ENCODE measurements at places on chromosomes 13 and 19.

DNA sequence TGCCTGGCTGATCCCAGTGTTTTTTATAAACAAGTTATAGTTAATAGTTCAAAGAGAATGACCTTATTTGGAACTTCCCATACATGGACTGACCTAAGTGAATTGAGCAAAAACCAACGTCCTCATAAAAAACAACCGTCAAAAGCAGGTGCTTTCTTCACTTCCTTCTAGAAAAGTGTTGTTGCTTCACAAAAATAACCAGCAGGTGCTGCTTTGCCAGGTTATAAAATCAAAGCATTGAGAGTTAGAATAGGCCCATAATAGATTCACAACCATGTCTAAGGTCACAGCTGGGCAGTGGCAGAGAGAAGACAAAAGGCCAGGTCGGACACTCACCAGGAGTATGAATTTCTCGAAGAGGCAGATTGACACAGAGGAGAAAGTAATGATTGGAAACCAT, 9.5 kb downstream of the RUBCNL start:
- DNase-seq: no peak

DNA sequence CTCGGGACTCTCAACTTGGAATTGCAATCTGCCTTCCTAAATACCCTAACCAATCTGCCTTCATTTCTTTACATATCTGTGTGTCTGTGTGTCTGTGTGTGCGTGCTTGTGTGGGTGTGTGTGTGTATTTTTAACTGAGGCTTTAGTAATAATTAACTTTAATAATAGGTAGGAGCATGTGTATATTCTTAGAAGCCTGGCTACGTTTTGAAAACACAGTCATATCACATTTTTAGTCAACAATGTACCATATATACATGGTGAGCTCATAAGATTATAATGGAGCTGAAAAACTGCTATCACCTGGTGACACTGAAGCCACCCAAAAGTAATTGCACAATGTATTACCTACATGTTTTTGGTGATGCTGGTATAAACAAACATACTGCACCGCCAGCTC, 65.4 kb upstream of the ATXN8OS start:
- no peak for DNase-seq

GRCh38 chr13:114038211-114038613, 64.3 kb upstream of the C13orf46 start:
- DNase-seq: no peak

GRCh38 chr13:45821811-45822210, 29.7 kb downstream of the SIAH3 start:
- DNase-seq: no peak

- no peak for DNase-seq
Measured at GRCh38 chr19:55362990-55363716, at the start of gene GARIN5B. Gene GARIN5B (minus strand): TSS chr19:55363260. CDS start chr19:55363066, 194 bp downstream.

DNA sequence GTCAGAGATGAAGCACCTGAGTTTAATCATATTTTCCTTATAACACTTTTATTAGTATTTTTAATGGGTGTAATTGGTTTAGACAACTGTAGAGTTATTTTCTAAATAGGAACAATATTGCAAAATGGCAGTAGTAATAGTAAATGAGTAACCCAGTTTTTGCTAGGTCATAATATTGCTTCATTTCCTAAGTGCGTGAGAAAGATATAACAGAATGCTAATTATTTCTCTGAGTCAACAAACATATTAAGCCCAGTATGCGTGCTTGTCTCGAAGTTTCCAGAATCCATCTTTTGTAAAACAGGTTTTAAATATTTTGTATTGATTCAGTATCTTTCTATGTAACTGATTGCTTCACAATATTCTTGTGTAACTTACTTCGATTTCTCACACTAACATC, 315.3 kb downstream of the MYO16 start:
- no peak for DNase-seq

GRCh38 chr13:28002886-28003698, 14.6 kb upstream of the URAD start:
- no peak for DNase-seq

GRCh38 chr19:3733549-3734309, 25.5 kb downstream of the TJP3 start:
- no peak for DNase-seq

DNA sequence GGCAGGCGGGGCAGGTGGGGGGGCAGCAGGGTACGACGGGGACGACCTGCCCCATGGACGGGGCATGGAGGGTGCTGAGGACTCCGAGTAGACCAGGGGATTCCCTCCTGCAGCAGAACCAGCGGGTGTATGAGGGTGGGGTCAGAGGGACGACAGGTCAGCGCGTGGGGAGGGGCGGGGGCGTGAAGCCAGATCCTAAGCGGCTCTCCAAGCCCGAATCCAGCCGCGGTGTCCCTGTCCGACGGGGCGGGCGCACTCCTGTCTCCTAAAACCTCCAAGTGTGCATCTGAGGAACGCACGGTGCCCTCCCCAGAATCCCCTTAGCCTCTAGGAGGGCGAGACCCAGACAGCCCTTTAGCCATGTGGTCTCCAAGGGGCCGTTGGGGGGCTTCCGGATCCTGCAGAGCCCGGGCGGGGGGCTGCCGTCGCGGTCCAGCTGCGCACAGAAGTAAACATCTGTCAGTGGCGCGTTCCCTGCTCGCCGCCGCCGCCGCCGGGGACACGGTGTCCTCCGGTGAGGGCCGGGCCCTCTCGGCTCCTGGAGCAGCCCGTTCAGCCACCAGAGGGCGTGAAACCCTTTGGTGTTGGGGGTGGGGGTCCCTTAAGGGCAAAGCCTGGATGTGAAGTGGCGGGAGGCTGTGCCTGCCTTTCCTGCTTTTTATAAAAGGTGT, 730 bp downstream of the NRTN start:
- no peak for DNase-seq

DNA sequence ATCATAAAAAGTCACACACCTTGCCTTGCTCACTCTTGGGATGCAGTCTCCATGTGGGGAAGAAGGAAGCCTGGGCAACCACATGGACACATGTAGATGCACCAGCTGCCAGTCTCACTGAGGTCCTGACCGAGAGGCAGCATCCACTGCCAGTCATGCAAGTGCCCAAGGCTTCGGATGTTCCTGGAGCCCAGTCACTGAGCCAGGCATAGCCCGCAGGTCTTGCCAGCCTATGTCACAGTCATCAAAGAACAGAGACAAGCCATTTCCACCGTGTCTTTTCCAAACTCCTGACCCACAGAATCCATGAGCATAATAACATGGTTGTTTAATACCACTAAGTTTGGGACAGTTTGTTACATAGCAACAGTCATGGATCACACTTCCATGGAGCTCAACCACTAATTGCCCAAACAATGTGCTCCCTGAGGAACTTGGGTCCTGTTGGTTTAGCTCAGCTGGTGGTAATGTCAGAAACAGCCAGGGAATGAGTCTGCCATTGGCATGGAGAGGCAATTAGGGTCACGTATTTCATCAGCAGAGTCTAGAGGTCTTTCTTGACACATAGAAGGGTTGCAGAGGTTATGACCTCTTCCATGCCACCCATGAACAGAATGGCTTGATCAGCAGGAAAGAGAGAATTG, 21.5 kb downstream of the STARD13 start:
- no peak for DNase-seq

DNA sequence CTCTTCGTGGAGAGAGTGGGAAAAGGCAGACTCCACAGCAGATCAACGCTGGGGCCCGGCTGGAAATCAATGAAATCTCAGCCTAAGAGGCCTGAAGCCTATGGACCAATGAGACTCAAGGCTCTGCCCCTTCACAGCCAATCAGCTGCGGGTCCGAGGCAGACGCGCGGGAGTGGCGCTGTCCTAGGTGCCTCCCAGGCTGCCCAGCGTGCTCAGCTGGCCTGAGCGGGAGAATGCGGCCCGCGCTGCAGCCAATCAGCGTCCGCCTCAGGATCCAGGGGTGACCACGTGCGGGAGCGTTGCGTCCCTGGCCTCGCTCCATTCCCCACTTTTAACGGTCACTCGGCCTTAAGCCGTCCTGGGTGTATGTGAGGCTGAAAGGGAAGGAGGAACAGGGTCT, at the start of gene ZBTB32:
Gene ZBTB32, plus strand, starts transcription at position 341 of the 400 bp plus-strand sequence. CDS start 10,069 bp downstream, outside the sequence.
- no peak for DNase-seq

- DNase-seq: no peak
Measured at GRCh38 chr19:47096100-47096704, 17.4 kb downstream of the ZC3H4 start.

DNA sequence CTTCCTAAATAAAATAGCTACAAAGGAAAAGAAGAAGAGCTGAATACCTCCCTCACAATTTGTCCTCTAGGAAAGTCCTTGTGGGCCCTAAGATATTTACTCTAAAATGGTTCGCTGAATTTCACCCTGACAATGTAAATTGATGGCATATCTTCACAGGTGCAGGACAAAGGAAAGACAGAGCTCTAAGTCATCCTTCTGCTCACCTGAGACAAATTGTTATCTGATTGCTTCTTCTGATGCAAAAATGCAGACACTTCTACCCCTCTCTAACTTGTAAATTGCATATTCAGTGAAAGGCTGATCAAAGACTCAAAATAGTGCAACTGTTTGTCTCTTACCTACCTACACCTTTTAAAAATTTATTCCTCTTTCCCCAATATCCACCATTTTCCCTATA, 747.2 kb upstream of the PRR20A start:
- no peak for DNase-seq

DNA sequence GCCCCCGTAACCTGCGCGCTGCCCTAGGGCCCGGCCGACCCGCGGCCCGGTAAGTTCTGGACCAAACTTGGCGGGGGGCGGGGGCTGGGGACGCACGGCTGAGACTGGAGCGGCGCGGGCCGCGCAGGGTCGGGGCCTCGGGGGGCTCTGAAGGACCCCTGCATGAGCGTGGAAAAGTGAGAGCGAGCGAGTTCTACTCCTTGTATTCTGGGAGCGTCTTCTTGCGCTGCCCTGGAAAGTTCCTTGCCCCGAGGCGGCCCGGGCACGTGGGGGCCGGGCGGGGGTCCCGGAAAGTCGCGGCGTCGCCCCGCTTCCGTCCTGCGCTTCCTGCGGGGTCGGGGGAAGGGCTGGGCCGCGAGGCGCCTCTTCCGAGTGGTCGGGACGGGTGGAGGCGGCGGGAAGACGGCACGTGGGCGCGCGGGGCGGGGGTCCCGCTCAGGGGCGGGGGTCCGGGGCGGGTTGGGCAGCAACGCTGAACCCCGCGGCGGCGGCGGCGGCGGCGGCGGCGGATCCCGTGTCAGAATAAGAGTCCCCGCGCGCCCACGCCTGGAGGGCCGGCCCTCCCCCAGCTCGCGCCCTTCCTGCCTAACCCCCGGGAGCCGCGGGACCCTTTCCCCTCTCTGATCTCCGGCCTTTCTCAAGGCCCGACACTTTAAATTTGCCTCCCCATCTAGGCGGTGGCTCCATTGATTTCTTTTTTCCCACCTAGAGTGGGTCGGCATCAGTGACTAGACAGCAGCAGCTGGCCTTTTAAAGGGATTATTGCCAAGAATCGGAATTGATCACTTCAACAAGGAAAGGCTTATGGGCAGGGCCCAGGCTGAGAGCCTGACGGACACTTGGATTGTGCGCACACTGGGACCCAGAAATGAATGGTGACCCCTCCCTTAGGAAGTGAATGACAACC, 749 bp downstream of the GATAD2A start:
- DNase-seq: no peak

Measured in Jurkat, Clone E6-1 (cell line).